ENCODE measurements at places on chromosomes 6 and 20. TPM values are rescaled to one million over a fixed set of nuclear protein-coding genes. Genes with fewer than 3 reads are reported as not detected.

The OXT gene
- not detected for total RNA-seq

The GNAS gene
- total RNA-seq = 699 TPM

The TCFL5 gene
- 20.4 TPM for total RNA-seq

The KCNQ5 gene
- not detected for total RNA-seq

The FAM217B gene
- 8.1 TPM for total RNA-seq

The HLA-DQA2 gene
- not detected for total RNA-seq

Measured in HCT116 (cell line).